ENCODE measurements at places on chromosomes 2 and 18.

GRCh38 chr2:236943068-236943467 lies 142.6 kb upstream of the COPS8 start:
- DNase-seq: no peak

DNA sequence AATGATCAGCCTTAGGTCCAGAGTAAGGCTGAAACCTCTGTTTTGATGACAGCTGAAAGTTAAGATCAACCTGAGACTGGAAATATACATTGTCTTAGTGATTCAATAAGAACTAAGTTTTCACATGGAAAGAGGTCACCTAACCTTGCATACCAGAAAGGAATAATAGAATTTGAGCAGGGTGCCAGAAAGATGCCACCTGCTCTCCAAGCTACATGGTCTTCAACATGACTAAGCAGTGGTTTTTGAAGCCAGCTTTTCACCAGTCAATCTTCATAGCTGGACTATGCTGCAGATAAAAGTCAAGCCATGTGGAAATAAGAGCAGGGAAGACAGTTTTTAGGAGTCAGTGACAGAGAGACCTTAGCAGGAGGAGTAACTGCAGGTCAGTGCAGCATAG lies 589.4 kb upstream of the SYT4 start:
- DNase-seq: no peak

GRCh38 chr2:171709011-171709685 lies 21.9 kb downstream of the DYNC1I2 start:
- no peak for DNase-seq

DNA sequence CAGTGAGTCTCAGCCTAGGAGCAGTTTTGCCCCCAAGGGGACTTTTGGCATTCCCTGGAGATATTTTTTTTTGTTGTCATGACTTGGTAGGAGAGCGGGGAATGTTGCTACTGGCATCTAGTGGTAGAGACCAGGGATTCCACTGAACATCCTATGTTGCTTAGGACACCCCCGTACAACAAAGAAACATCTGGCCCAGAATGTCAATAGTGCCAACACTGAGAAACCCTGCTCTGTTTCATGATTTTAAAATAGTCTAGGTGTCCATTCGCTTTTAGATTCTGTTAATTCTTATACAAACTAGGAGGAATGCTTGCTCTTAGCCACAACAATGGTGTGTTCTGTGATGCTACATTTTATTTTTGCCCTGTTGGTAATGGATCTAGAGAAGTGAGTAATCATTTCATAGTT lies 225.8 kb upstream of the SIX3 start:
- peak; percentile 4 for DNase-seq

DNA sequence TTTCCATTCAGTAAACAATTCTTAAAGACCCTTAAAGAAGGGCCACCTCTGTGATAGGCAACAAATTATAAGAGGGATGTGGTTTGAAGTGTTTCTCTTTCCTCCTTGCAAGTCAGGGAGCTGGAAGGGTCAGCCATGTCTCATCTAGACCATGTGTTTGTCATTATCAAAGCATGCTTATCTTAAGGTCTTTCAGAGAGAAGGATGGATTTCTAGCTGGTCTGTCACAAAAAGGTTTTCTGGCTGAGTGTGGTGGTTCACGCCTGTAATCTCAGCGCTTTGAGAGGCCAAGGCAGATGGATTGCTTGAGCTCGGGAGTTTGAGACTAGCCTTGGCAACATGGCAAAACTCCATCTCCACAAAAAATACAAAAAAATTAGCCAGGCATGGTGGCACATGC lies 59.2 kb upstream of the PEX13 start:
- no peak for DNase-seq

DNA sequence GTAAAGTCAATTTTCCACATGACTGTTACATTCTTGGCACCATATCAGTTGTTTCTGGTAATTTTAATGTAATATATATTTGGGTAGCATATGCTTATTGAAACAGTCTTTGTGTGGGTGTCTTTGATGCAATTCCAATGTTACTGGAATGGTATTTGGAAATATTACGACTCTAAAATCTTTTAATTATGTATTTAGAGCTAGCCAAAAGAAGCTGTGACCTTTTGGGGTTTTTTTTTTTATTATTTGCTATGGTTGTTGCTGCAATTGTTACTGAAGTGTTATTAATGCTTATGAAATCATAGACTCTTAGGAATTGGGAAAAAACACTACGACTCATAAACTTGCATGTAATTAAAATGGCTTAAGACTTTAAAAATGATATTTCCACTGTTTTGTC lies 95.9 kb downstream of the AOX1 start:
- DNase-seq: no peak

- no peak for DNase-seq
Measured at GRCh38 chr18:78884502-78884901, 95.1 kb upstream of the SALL3 start.

- DNase-seq: no peak
Measured at GRCh38 chr2:72115110-72116080, 32.3 kb downstream of the CYP26B1 start.

- no peak for DNase-seq
Measured at GRCh38 chr2:239161711-239162140, 239.1 kb downstream of the HDAC4 start.

- DNase-seq: peak; percentile 47
Measured at GRCh38 chr18:72541871-72542332, 2.2 kb downstream of the CBLN2 start.

DNA sequence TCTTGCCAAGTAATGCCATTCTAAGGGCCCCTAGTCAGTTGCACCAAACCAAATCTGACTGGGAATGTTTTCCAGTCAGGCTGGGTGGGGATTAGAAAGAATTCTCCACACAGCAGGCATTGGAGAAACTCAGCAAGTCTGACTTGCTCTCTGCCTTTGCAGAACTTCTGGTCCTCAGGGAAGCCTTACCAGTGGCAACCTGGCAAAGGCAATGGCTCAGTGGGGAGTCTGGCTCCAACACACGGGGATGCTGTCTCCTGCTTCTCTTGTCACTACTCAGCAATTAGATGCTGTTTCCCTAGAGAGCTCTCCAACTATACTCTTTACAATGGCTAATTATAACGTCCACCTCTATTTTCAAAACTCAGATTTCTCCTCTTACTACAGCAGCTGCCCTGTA lies 810.7 kb downstream of the LRRTM4 start:
- DNase-seq: peak; percentile 56

GRCh38 chr2:159525012-159525411 lies 91.3 kb downstream of the BAZ2B start:
- no peak for DNase-seq

DNA sequence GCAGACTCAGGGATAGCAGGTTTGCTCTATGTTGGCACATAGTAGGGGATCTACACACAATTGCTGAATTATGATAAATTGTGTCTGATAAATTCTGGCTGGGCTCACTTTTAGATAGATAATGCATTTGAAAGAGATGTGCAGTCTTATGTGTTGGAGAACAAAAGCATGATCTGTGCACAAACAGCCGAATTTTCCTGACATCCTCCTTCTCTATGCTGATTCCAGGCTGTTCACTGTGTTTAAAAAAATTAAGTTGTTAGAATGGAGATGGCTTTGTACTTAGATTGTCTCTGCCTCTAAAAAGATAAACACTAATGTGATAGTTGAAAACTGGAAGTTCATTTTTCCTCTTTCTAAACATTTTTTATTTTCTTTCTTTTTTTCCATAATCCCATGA lies 2.1 kb downstream of the CERS6 start:
- DNase-seq: no peak

- DNase-seq: no peak
Measured at GRCh38 chr2:43269706-43270105, 43.3 kb upstream of the ZFP36L2 start.

DNA sequence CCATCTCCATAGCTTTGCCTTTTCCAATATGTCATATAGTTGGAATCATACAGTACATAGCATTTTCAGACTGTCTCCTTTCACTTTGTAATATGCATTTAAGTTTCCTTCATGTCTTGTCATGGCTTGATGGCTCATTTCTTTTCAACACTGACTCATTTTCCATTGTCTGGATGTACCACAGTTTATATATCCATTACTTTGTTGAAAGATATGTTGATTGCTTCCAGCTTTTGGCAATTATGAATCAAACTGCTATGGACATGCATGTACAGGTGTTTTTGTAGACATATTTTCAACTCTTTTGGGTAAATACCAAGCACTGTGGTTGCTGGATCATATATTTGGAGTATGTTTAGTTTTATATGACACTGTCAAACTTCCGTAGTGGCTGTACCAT lies 26.3 kb downstream of the ACSL3 start:
- no peak for DNase-seq

GRCh38 chr2:209629597-209629996 lies 142.0 kb upstream of the UNC80 start:
- peak; percentile 3 for DNase-seq

GRCh38 chr2:51028829-51029228 lies 3.1 kb downstream of the NRXN1 start:
- no peak for DNase-seq

- no peak for DNase-seq
Measured at GRCh38 chr2:233385489-233386044, 31.3 kb downstream of the DGKD start.

GRCh38 chr2:30948130-30948529 lies 140.9 kb upstream of the CAPN13 start:
- no peak for DNase-seq

- DNase-seq: no peak
Measured at GRCh38 chr2:233093166-233093448, 33.0 kb downstream of the INPP5D start.

DNA sequence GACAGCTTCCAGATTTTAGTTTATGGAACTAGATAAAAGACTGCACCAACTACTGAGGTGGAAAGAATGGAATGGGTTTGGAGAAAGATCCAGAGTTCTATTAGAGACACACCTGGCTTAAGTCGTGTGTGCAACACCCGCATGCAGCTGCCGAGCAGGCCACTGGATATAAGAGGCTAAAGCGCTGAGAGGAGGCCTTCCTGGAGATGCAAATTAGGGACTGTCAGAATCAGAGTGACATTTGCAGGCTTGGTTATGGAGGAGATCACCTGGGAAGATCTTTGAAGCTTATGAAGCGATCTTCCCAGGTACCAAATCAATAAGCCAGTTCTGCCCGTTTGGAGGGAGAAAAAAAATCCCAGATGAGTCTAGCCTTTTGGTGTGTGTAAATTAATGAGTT lies 30.4 kb upstream of the KLHL29 start:
- DNase-seq: no peak

GRCh38 chr2:100278986-100279385 lies 43.3 kb downstream of the LONRF2 start:
- DNase-seq: no peak

DNA sequence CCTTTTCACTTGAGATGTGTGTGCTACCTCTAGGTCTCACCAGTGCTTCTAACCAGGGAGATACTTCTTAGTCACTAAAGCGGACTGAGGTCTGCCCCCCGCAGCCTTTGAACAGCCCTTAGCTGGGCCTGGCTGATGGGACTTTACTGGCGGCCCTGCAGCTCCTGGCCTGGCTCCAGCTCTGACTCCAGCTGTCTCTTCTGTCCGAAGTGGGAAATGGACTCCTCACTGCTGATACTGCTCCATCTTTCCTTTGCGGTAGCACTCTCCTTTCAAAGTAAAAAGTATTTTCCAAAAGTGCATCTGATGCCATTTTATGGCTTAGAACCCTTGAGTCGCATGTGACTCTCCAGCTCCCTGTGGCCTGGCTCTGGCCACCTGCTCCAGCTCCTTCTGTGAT lies 64.5 kb downstream of the ATP9B start:
- DNase-seq: no peak

GRCh38 chr2:206983161-206983859 lies 44.0 kb downstream of the CPO start:
- DNase-seq: no peak

GRCh38 chr18:62175521-62175920 lies 11.3 kb downstream of the PIGN start:
- DNase-seq: no peak

- no peak for DNase-seq
Measured at GRCh38 chr2:157245846-157246764, 11.4 kb upstream of the GALNT5 start.

GRCh38 chr2:89849731-89850130 lies 1158.3 kb downstream of the RPIA start:
- no peak for DNase-seq

DNA sequence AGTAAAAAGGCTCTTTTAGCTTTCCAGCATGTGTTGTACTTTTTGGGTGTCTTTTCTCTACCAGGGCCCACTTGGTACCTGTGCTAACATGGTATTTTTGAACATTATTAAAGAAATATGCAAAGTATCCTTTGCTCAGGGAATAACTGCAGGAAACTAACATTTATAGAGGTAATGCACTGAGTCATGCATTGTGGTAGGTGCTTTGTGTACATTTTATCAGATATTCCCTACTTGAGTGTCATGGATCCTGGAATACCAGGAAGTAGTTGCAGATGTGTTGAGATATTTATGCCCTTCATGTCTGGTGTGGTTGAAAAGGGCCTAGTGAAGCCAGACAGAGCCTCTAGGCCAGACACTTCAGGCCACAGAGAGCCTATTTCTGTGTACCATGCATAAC lies 215.5 kb upstream of the CYRIA start:
- no peak for DNase-seq

DNA sequence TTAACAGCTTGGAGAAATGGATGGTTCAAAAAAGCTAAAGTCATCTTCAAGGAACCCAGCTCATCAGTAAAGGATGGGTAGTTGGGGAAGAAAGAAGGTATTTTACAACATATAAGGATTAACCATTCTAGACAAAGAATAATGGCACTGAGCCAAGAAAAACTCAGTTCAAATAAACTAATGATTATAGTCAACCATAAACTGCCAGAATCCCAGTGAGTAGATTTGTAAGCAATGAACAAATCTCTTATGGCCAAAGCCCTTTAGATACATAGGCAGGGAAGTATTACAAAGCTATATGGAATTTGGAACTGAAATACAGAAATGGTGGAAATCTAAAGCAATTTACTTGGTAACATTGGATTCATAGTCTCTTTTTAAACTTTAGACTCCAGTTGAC lies 92.4 kb upstream of the ZFP36L2 start:
- no peak for DNase-seq

DNA sequence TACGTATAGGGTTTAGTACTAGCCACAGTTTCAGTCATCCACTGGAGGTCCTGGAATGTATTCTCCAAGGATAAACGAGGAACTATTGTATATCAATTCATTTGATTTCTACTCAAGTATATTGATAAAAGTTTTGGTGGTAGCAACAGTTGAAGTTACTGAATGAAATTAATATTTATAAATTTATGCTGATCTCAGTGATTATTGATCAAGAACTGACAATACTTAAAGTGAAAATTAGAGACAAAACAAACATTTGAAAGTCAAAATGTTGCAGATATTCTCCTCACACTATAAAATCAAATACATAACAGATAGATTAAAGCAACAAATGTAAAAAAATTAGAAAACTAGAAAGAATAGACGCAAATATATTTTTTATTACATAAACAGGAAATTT lies 150.9 kb upstream of the SLC35G4 start:
- no peak for DNase-seq

DNA sequence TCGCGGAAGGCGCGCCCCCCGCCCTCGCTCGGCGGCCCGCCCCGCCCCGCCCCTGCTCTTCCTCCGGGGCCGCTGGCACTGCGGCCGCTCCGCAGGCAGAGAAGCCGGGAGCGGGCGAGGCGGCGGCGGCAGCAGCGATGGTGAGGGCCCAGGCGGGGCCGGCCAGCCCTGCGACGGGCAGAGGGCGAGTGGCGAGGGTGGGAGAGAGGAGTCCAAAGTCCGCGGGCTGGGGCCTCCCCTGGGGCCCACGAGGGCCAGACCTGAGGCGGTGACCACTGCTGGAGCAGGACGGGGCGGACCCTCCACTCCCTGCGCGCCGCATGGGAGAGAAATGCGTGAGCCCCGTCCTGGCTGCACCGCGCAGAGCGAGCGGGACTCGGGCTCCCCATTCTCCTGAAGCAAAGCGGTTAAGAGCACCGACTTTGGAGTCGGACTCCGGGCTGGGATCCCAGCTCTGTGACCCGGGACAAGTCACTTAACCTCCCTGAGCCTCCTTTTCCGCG lies at the start of gene VAMP5:
Gene VAMP5 (plus strand): TSS at position 78 of the 503 bp plus-strand sequence. CDS start 60 bp downstream, at position 138.
- DNase-seq: no peak

All from NCI-H2107 (cell line).